ENCODE measurements at places on chromosomes 6 and 20.
A peak's percentile ranks its signal among the peaks of the same experiment; 100 is the strongest.

GRCh38 chr6:11534561-11534960 is 3.0 kb upstream of the TMEM170B start:
- DNase-seq, result no peak

DNA sequence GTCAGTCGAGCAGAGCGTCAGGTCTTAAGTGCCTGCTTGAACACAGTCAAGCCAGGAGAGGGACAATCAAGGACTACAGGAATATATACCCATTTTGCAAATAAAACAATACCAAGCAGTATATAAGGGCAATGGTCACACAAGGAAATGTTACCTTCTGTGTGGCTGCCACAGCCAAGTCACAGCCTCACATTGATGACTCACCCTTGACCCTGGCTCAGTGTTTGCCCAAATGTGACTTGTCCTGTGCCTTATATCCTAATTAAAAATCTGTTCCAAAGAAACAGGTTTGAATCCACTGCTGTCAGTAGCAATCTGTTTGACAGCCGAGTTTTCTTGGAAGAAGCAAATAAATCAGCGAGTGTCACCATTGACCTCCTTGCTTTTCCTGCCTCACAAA is 34.3 kb downstream of the C6orf89 start:
- no peak for DNase-seq

DNA sequence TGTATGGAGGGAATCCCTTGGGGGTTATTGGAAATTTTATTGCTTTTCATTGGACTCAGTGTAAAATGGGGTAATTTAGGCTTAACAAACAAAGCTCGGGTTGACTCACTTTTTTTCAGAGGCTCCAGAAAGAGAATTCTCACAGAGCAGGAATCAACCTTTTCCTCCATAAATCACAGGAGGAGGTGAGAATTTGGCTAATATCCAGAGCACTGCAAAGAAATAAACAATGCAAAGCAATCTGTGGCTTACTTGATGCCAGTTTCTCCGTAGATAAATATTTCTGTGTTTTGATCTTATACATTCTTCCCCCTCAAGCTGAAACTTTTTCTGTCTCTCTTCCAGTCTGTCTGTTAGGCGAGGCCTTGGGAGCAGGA is 176.6 kb downstream of the TSHZ2 start:
- peak; percentile 24 for DNase-seq

GRCh38 chr6:12293931-12294807 is 4.0 kb downstream of the EDN1 start:
- DNase-seq, result no peak

- peak; percentile 81 for DNase-seq
Observed at GRCh38 chr6:149723771-149724417, 6.0 kb upstream of the LATS1 start.
